Activated CD4-positive, alpha-beta T cell treated with anti-CD3 and anti-CD28 coated beads, Interleukin-2, amount 50 U/mL, for 48 hours (primary cell): ENCODE measurements at places on chromosomes 4 and X.

DNA sequence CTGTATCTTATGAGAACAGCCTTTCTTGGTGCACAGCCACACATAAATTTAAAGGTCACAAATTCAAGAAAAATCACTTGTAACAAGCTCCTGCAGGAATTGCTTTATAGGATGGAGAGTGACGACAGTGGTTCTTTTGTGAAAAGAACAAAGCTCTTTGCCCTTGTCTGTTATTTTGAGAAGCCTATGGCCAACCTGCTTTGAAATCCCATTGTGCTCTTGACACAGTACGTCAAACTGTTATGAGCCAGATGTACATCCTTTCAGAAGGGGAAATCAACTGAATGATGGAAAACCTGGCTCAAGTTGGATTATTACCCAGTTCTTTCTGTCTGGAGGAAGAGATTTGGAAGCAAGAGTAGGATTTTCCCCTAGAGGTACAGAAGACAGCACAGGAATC is 1454.2 kb downstream of the ARAP2 start:
- DNase-seq: no peak

- peak; percentile 65 for DNase-seq
Measured at GRCh38 chrX:135295238-135295943, 13.9 kb upstream of the ETDC start.

- DNase-seq: no peak
Measured at GRCh38 chrX:2962381-2962780, 33.2 kb upstream of the ARSD start.

- DNase-seq: no peak
Measured at GRCh38 chr4:135319685-135320084, 1118.1 kb upstream of the PABPC4L start.

DNA sequence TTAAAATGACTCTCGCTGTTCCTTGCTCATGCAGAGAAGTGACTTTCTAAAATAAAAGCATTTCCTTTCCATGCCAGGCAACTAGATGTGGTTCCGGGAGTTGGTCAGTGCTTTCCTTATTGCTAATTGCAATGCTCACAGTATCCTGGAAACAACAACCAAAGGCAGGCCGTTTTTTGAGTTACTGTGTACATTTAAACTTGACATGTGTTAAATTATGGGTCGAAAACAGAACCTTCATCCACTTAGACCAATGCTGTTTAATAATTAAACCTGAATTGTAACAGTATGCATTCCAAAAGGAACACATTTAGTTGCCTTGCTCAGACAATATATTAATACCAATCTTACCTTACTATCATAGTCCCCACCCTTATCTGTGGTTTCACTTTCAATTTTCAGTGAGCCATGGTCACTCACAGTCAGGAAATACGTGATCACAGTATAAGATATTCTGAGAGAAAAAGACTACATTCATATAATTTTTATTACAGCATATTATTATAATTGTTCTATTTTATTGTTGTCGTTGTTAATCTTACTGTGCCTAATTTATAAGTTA is 102.6 kb downstream of the HS6ST2 start:
- no peak for DNase-seq

GRCh38 chrX:93649381-93649780 is 24.0 kb downstream of the NAP1L3 start:
- DNase-seq: no peak

- no peak for DNase-seq
Measured at GRCh38 chr4:185127021-185127925, 15.8 kb upstream of the SLC25A4 start.

DNA sequence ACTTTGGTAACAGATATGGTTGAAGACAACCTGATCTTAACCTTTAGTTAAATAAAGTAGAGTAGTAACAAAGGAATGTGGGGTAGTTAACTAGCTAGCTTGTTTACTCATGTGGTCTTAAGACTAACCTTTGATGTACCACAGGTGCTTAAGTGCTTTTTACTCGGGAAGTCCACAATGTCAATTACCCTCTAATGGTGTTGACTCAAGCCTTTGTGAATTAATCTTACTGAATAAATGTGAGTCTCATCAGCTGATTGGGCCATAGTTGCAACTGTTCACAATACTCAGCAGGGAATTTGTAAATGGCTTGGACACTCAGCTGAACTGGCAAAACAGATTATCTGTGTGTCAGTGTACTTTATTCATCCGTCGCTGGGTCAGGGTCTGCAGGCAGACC is 119.0 kb upstream of the UGT8 start:
- DNase-seq: no peak

DNA sequence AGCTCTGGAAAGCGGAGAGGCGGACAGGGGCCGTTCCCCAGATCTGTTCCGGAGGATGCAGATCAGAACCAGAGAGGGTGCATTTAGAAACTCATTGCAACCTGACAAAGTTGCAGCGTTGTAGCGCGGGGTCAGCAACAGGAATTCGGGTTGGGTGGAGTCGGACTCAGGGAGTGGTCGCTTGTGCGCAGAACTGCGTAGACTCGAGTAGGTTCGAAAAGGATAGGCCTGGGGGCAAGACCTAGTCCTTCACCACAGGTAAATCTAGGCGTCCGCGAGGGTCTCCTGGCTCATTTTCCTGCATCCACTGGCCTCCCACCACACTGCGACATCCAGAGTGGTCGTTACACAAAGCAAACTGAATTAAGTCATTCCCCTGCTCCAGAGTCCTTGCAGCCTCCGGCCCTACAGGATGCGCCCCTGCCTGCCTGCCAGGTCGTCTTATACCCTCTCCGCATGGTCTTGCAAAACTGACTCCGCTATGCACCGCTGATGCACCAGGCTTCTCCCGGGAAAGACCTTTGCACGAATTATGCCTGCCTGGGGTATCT is 4.7 kb upstream of the ZNF518B start:
- no peak for DNase-seq
